Ascending aorta (tissue), 2 donors: ENCODE measurements at places on chromosomes 4 and X.

DNA sequence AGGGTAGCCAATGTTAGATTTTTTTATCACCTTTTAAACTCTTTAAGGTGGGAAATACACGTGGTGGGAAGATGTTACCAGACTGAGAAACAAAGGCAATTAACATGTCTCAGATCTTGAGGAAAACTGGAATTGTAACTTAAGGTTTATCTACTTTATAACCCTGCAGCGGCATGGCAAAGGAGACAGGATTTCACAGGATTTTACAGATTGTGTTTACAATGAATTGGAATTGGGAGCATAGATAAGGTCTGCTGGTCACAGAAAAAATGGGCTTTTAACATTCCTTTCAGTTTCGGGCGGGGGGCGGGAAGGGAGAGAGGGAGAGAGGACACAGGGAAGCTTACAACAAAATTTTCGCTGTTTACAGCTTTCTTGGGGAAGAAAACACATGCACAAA is 467.5 kb upstream of the CT83 start:
- no peak for DNase-seq

- no peak for DNase-seq
These were observed 255.8 kb downstream of the COL25A1 start for GRCh38 chr4:109046471-109047201.

DNA sequence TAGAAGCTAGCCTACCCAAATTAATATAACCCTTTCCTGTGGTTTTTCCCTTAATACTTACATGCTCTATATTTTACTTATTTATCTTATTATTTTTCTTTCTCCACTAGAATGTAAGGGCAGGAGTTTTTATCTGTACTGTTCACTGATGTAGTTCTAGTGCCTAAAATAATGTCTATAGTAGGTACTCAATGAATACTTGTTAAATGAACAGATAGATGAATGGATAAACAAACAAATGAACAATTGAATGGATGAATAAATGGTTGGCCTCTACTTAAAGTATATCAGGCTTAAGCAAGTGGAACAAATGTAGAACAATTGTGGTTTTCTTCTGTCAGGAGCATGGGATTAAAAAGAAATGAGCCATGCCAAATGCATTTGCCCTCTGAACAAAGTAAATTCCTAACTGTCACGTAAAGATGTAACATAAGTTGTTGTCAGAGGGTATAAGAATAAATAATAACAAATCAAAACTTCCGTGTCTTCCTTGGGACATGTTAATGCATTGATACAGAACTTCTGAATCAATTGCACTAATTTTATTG is 54.1 kb downstream of the SYTL5 start:
- no peak for DNase-seq

- DNase-seq, result peak; percentile 66
These were observed 552 bp downstream of the NKRF start for GRCh38 chrX:119605464-119606279.

DNA sequence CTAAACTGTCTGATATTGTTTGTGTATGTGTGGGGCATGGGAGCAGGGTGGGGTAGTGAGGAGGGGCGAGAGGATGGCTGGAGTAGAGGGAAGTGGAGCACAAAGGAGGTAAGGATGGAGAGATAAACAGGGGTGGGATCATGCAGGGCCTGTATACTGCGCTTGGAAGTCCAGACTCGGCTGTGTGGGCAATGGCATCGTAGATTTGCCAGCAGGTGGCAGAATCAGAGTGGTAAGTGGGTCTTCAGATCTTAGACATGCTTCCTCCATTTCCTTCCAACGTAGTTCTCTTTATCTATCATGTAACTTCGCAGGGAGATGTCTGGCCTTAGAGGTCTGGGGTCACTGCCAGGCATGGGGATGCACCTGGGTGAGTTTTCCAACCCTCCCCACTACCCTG is 155.5 kb downstream of the PDGFRA start:
- DNase-seq, result no peak
